Fibroblast of mammary gland (primary cell): ENCODE measurements at places on chromosomes 5 and 9.
A peak's percentile ranks its signal among the peaks of the same experiment; 100 is the strongest.

GRCh38 chr5:124671193-124671592 lies 75.2 kb downstream of the ZNF608 start:
- no peak for DNase-seq

GRCh38 chr5:131974622-131974955 lies 29.1 kb upstream of the MEIKIN start:
- DNase-seq: no peak

DNA sequence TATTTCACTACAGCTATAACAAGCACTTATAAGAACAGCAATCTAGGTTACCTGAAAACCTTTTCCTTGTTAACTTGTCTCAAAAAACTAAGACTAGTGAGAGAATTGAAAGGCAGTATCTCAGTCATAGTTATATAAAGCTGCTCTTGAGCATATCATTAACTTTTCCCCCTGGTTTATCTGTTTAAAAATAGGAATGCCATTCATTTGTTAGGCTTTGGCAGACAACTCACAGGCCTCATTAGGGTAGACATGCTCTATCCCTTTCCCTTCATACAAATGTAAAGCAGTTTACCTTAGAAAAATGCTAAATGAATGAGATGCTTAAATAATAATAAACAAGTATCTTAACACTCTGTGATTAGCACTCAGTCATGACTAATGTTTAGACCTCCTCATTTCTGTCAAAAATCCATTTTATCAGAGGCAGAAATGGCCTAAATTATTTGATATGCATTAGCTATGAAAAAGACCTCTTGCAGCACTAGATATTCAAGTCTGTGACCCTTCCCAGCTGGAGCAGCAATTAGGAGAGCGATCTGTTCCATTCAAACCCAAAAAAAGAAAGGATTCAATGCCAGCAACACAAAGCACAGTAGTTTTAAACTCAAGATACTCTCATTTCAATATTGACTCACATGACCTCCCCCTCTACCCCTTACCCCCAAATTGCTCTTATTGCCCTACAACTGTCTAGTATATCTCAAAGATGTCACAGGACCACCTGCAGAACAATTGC lies 1578.8 kb upstream of the WWC1 start:
- DNase-seq: no peak

DNA sequence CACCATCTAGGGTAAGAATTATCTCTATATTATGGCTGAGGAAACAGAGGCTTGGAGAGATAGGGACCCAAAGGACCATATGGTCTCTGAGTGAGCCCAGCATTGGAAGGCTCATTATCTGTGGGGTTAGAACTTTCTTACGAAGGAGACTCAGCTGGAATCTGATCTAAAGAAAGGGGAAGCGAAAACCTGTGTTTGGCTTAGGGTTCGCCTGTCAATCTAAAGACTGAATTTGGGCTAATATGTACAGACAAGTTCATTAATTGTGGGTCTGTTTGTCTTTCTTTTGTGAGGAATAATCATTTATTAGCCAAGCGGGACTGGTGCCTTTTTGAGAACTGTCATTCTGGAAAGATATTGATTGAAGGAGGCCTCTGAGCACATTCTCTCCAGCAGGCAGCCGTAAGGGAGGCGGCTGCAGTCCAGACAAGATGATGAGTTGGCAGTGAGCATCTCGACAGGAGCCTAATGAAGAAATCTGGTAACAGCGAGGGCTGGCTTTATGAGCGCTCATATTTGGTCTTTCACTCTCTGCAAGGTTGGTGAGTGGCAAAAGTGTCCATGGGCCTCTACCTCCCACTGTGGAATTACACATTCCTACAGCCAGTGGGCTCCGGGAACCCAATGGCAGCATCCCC lies 104.2 kb upstream of the GPR151 start:
- no peak for DNase-seq

GRCh38 chr5:167819406-167819805 lies 472.0 kb upstream of the WWC1 start:
- DNase-seq: no peak

- DNase-seq: peak; percentile 94
Measured at GRCh38 chr5:73370640-73371583, 77.7 kb downstream of the FOXD1 start.

GRCh38 chr9:92650839-92651621 lies 18.9 kb downstream of the IPPK start:
- peak; percentile 74 for DNase-seq
